Left lung (tissue), 14 donors: ENCODE measurements at places on chromosomes 13 and 19.

- H3K4me3 ChIP-seq, result no peak overlapping the region
- DNase-seq, result no peak
- no peaks in the 10 kb centered on the region for H3K4me1 ChIP-seq
- no peaks in the 10 kb centered on the region for H3K36me3 ChIP-seq
- no peaks in the 10 kb centered on the region for H3K27me3 ChIP-seq
Observed at GRCh38 chr13:65054277-65054676, 2175.9 kb downstream of the PCDH9 start.

DNA sequence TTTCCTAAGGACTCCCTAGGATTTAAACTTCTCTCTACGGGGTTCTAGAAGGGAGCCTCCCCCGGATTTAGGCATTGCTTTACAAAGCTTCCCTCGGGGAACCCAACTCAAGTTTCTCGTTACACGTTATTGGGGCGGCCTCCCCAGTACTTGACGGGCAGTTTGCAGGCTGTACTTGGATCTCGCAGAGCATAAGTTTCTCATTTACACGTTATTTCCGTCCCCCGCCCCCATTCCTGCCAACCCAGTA is 584 bp downstream of the SMG9 start:
- H3K4me3 ChIP-seq, result peak overlapping the region; percentile 66
- DNase-seq, result no peak
- peaks cover 68% of the 10 kb centered on the region for H3K4me1 ChIP-seq
- H3K27me3 ChIP-seq, result no peaks in the 10 kb centered on the region

DNA sequence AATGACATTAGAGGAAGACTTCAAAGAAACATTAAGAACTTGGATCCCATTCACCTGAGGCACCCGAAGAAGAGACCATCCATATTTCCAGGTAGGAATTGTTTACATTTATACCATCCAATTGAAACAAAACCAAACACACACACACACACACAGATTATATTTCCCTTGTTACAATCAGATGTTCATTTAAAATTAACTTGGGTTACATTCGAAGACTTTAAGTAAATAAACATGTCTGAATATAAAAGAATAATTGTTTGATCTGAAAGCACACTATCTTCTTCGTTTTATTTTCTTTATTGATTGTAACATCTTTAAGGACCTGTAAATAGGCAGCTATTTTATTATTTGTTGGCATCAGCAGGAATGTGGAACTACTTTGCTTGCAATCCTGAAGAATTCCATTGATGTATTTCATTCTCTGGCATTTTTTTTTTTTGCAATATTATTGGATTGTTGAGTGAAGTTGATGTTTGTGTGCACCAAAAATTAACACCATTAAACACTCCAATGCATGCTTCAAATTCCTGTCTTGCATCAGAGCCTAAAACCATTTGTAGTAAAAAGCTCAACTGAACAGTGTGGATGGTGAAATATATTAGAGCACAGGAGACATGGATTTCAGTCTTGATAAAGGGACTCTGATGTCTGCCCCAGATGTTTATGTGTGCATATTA is 85.3 kb upstream of the FRY start:
- peak overlapping the region; percentile 51 for H3K27ac ChIP-seq
- no peaks in the 10 kb centered on the region for H3K36me3 ChIP-seq
- peaks cover 63% of the 10 kb centered on the region for H3K4me1 ChIP-seq
- H3K27me3 ChIP-seq, result no peaks in the 10 kb centered on the region
- no peak for DNase-seq

DNA sequence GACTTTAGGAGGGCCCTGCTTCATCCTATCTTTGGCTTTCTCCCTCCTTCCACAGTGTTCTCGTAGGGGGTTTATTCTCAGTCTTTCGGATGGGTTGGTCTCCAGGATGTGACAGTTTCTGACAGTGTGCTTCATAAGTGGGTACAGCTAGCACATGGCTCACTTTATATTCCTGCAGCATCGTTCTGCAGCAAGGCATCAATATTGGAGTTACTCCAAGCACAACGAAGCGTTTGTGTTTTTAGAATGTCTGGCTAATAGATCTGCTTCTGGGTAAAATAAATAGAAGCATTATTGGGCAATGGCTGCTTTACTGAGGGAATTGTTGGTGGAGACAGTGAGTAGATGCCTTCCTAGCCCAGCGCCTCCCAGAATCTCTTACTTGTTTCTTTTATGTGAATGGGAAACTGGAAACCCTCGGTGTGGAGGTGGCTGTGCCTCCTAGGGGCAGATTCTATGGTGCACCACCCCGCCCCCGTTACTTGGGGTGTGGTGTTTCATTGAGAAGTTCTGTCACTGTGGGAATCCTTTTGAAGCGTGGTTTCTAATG is 2.0 kb downstream of the FARP1 start:
- no peaks in the 10 kb centered on the region for H3K27me3 ChIP-seq
- H3K4me3 ChIP-seq, result peak overlapping the region; percentile 55
- no peaks in the 10 kb centered on the region for H3K4me1 ChIP-seq
- H3K27ac ChIP-seq, result no peak overlapping the region
- no peaks in the 10 kb centered on the region for H3K36me3 ChIP-seq

DNA sequence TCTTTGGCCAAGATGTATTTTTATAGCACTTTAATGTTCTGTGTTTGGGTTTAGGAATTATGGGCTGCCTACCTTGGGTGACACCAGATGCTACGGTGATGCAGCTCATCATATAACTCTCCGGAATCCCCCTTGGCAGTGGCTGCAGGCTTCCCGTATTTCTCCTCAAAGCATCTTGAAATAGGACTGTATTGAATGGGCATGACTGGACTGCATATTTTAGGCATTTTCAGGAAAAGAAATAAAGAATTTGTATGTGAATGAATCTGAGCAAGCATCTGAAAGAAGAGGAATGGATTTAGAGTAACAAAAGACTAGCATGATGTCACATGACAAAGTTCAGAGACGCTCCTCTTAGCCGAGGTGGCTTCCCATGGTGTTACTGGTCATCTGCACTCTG is 70.6 kb downstream of the DGKH start:
- no peaks in the 10 kb centered on the region for H3K27me3 ChIP-seq
- no peak for DNase-seq
- H3K36me3 ChIP-seq, result no peaks in the 10 kb centered on the region
- no peak overlapping the region for H3K27ac ChIP-seq

GRCh38 chr13:34408640-34409039 is 533.4 kb upstream of the NBEA start:
- no peaks in the 10 kb centered on the region for H3K36me3 ChIP-seq
- DNase-seq, result no peak
- no peaks in the 10 kb centered on the region for H3K27me3 ChIP-seq
- no peak overlapping the region for H3K27ac ChIP-seq
- no peaks in the 10 kb centered on the region for H3K4me1 ChIP-seq

DNA sequence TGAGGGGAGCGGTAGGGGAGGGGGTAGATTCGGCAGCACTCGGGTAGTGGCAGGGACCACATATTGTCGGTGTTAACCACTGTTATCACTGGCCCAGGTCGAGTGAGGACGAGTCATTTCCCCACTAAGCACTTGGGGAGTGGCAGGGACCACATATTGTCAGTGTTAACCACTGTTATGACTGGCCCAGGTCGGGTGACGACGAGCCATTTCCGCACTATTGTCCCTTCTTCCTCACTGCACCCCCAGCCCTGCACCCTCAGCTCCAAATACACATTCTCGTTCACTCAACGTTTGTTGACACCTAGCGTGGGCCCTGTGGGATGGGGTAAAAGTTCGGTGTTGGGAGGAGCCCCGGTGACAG is 467 bp upstream of the CLN5 start:
- peak; percentile 43 for DNase-seq
- H3K27ac ChIP-seq, result peak overlapping the region; percentile 86
- H3K27me3 ChIP-seq, result no peaks in the 10 kb centered on the region
- no peaks in the 10 kb centered on the region for H3K4me1 ChIP-seq
- no peaks in the 10 kb centered on the region for H3K36me3 ChIP-seq
- peak overlapping the region; percentile 79 for H3K4me3 ChIP-seq

GRCh38 chr13:94317063-94317491 is 162.4 kb downstream of the DCT start:
- no peak for DNase-seq
- no peak overlapping the region for H3K27ac ChIP-seq
- H3K36me3 ChIP-seq, result no peaks in the 10 kb centered on the region
- no peaks in the 10 kb centered on the region for H3K4me1 ChIP-seq
- H3K4me3 ChIP-seq, result no peak overlapping the region

GRCh38 chr19:47755065-47755761 is 9.9 kb downstream of the NOP53 start:
- H3K4me3 ChIP-seq, result no peak overlapping the region
- DNase-seq, result no peak
- H3K36me3 ChIP-seq, result peaks cover 3% of the 10 kb centered on the region
- no peaks in the 10 kb centered on the region for H3K4me1 ChIP-seq
- no peak overlapping the region for H3K27ac ChIP-seq

DNA sequence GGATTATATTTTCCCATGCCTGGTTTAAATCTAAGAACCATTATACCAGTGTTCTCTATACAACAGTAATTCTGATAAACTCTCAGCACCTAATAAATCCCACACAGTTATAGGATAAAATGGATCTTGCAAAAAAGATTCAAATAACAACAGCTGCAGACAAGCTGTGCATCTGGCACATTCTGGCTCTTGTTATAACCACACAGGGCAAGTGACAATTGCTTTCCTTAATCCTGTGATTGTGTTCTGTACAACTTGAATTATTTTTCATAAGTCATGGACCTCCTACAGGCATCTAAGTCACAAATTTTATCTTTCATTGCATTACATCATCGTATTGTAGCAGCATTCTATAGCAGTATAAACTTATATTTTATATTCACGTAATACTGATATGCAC is 948.3 kb downstream of the SLITRK1 start:
- no peak overlapping the region for H3K27ac ChIP-seq
- no peaks in the 10 kb centered on the region for H3K36me3 ChIP-seq
- H3K4me1 ChIP-seq, result no peaks in the 10 kb centered on the region
- DNase-seq, result no peak
- no peaks in the 10 kb centered on the region for H3K27me3 ChIP-seq

GRCh38 chr13:98110749-98111148 is 32.1 kb upstream of the FARP1 start:
- H3K36me3 ChIP-seq, result no peaks in the 10 kb centered on the region
- no peaks in the 10 kb centered on the region for H3K27me3 ChIP-seq
- no peak for DNase-seq

DNA sequence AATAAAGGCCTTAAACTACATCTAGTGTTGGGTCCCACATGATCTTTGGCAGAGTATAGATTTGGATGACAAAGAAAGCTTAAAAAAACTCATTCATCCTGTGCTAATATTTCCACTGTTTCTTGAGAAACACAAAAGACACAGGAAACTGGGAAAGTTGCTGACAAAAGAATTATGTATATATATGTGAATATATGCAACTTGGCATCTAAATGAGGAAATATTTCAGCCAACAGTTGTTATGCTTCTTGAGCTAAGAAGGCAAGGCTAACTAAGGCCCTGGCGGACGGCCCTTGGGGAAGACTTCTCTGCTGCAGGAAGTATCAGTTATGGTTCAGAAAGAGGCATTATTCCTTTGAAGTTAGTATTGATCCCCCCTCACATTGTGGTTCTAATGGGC is 491.8 kb downstream of the DIAPH3 start:
- H3K4me1 ChIP-seq, result peaks cover 10% of the 10 kb centered on the region
- no peak for DNase-seq
- H3K27ac ChIP-seq, result no peak overlapping the region
- H3K36me3 ChIP-seq, result no peaks in the 10 kb centered on the region

GRCh38 chr13:48562296-48563066 is 29.6 kb upstream of the RCBTB2 start:
- no peak overlapping the region for H3K4me3 ChIP-seq
- DNase-seq, result no peak
- H3K36me3 ChIP-seq, result no peaks in the 10 kb centered on the region
- peak overlapping the region; percentile 73 for H3K27ac ChIP-seq
- peaks cover 49% of the 10 kb centered on the region for H3K4me1 ChIP-seq
- H3K27me3 ChIP-seq, result no peaks in the 10 kb centered on the region
